HAP-1 (cell line): ENCODE measurements at places on chromosomes 3 and 15.

DNA sequence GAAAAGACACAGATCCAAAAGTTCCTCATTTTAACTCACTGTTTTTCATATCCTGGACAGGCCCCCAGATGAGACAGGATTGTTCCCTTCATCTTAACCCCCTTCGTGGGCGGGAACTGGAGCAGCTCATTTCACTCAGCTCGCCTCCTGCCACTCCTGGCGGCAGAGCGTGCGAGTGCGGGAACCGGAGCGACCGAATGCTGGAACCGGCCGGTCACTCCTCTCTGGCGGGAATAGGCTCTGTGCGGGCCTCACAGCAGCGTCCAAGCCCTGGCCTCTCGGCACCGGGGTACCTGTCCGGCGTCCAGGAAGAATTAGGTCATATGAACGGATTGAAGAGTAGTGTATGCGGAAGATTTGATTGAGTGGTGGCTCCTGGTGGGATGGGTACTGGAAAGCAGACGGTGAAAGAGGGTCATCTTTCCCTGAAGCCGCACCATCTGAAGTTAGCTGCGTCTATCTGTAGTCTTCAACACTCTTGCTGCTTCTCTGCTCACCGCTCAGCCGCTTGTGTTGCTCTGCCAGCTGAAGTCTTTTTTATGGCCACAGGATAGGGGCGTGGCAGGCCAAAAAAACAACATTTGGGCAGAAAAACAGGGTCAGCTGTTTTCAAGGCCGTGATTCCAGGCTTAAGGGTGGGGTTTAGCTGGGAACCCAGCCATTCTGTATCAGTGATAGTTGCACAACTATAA lies 42.3 kb upstream of the FXR1 start:
- no peak for DNase-seq

DNA sequence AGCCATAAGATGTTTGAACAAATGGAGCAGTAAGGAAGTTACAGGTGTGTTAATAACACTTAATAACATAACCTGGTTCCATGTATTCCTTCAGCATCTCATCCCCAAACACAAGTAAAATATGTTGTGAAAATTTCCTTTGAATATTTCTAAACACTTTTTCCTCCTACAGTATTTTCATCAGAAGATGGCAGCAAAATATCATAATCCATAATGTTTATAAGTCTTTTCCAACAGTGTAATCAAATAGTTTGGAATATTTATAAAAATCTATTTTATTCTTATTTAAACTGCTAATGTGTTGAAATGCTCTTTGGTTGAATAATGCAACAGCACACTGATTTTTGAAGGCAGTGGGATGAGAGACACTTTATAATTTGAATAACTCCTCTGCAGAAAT lies 1020.5 kb downstream of the OTOL1 start:
- no peak for DNase-seq

DNA sequence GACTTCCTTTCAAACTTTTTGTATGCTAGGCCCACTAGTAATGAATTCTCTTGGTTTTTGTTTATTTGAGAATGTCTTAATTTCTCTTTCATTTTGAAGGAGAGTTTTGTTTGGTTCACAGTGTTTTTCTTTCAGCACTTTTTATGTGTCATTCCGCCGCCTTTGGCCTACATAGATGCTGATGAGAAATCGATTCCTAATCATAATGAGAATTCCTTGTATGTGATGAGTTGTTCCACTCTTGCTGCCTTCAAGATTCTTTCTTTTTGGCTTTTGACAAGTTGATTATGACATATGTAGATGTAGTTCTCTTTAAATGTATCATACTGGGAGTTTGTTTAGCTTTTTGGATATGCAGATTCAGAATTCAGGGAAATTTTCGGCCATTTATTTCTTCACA lies 35.5 kb downstream of the CERS3 start:
- DNase-seq = no peak

- DNase-seq = no peak
Observed at GRCh38 chr3:194556086-194557056, 69.6 kb upstream of the ATP13A3 start.

GRCh38 chr3:126126811-126127431 lies 43.0 kb upstream of the SLC41A3 start:
- DNase-seq = no peak

GRCh38 chr15:94019062-94019461 lies 212.3 kb upstream of the MCTP2 start:
- no peak for DNase-seq

GRCh38 chr15:90044916-90045371 lies 43.8 kb downstream of the ZNF710 start:
- DNase-seq = no peak

DNA sequence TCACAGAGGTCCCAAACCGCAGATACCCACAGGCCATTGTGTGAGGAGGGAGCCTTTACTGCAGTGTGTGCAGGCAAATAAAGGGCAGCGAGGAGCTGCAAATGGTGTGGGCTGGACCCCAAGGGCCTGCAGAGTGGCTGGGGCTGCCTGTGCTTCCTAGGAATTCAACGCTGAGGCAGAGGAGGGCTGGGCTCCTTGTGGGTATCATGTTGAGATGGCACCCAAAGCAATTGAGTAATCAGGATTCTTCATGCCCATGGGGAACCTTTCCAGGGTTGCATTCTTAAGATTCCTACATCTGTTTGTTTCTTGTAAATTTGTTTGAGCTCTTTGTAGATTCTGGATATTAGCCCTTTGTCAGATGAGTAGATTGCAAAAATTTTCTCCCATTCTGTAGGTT lies 85.4 kb upstream of the LIPC start:
- DNase-seq = no peak

DNA sequence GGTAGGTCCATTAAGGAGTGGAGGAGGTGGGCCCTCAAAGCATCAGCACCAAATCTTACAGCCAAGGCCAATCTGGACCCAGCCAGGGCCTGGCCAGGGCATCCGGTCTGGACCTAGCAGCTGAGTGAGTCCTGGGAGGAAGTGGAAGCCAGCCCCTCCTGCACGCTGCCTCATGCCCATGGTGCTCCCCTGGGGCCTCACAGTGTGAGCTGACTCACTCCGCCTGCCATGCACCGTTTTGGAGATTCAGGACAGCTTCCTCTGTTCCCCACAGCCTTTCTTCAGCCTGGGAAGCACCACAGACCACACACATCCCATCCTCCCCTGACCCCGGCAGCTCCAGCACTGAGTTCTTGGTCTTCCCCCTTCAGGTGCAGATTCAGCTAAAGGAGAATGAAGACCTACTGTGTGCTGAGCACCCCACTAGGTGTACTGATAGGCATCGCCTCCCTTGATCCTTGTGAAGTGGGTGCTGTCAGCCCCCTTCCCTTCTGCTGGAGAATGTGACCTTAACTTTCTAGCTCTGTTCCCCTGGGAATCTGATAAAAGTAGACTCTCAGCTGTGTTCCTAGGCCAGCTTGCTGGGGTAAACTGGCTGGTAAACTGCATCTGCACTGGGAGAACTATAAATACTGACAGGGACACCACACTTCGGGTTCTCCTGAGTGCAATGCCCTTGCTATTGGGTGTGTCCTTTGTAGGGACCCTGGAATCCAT lies 36.8 kb upstream of the SEC13 start:
- no peak for DNase-seq

GRCh38 chr3:98726084-98726483 lies 37.1 kb upstream of the ST3GAL6 start:
- no peak for DNase-seq

GRCh38 chr3:189144645-189145044 lies 27.1 kb upstream of the TPRG1 start:
- no peak for DNase-seq

- DNase-seq = no peak
Observed at GRCh38 chr3:128508852-128509251, 15.9 kb upstream of the GATA2 start.

DNA sequence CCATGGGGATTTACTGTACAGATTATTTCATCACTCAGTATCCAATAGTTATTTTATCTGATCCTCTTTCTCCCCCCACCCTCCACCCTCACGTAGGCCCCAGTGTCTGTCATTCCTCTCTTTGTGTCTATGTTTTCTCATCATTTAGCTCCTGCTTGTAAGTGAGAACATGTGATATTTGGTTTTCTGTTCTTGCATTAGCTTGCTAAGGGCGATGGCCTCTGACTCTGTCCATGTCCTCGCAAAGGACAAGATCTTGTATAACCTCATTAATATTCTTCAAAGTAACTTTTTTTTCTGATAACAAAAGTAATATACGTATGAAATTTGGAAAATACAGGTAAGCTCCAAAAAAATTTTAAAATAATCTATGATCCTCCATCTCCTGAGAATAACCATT lies 67.4 kb downstream of the MAP3K13 start:
- no peak for DNase-seq

DNA sequence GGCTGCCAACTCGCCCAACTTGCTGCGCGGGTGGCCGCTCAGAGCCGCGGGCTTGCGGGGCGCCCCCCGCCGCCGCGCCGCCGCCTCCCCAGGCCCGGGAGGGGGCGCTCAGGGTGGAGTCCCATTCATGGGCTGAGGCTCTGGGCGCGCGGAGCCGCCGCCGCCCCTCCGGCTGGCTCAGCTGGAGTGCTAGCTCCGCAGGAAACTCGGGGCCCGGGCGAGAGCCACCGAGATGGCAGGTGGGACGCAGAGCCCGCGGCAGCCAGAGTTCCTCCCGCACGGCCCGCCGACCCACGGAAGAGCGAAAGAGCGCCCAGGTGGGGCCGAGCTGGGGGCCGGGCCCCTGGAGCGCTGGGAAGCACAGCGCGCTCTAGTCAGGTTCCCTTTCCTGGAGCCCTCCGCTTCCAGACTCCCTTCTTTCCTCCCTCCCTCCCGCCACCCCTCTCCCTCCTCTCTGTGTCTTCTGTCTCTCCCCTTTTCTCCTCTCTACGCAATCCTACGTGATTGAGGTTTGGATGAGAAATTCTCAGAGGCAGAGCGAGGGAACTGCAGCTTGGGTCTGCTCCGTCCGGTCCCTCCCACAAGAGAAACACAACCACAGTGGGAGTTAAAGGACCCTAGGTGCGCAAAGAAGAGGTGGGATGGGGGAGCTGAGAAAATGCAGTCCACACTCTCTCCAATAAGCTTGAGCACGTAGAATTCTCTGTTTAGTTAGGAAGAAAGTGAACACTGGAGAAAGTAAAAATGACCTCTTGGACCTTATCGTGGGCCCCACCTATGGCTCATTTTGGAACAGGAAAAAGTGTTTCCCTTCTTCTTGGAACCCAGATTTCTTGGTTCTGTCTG lies 317.3 kb downstream of the FGF12 start:
- peak; percentile 46 for DNase-seq

DNA sequence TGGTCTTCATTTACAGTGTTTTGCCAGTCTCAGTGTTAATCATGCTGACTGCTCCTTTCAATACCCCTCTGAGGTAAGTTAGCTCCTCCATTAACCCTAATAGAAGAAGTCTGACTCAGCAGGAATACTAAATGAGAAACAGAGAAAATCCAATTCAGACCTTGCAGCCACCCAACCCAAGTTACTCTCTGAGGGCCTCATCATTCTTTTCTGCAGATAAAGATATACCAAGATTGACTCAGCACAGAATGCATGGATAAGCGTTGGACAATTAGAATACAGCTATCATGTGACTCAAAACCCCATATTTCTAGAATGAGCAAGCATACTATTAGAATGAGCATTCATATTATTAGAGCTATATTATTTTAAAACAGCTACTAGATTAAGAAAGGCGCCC lies 389.1 kb upstream of the SGO1 start:
- DNase-seq = no peak

DNA sequence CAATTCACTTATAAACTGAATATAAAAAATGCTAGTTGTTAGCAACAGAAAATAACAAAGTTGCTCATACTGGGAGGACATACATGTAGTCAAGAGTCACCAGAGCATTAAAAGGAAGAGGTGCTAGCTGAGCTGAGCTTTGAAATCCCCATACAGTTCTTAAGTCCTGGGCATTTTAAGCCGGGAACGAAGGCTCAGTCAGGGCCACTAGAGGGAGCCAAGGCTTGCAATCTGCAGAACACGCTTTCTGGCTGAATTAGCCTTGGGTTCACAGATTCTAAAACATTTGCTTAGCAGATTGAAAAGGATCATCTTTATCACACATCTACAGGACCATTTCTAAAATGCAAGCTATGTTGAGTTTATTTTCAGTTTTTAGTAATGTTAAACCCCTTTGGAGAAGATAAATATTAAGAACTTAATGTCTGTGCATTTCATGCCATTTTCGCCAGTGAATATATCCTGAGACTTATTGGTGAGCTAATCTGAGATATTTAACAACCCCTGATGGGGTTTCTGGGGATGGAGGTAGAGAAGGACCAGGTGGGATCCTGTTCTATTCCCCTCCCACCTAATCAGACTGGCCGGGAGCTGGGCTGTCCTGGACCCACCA lies 26.3 kb upstream of the MNS1 start:
- DNase-seq = peak; percentile 80

DNA sequence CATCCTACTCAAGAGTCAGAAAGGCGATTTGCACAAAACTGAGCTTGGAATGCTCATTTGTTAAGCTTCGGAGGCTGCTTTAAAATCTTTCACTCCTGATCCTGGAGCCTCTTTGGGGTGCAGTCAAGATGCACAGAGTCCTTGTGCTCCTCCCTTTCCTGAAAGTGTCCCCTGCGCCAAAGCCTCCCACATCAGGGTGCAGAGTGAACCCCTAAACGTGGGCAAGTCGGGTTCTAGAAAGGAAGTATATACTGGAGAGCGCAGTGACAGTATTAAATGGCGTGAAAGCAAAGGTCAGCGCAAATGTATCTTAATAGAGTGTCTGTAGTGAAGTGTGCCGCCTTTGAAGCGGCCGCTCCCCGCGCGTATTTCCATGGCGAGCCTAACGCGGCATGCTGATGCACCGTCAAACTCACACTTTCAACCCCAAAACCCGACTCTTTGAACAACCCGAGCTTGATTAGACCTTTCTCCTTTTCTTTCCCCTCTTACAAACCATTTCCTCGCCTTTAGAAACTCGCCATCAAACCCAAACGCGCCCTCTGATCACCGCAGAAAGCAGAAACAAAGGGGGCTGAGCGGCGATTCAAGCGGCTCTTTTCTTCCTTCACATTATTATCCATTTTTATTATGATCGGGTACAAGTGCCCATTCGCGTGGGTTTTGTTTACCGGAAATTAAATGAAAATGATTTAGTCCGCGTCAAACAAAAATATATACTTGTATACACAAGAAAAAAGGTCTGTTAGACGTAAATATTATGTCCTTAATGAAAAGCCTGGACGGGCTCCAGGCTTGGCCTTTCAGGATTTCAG lies 18.3 kb downstream of the ZIC4 start:
- DNase-seq = no peak

GRCh38 chr15:47124430-47125102 lies 592.7 kb upstream of the SEMA6D start:
- no peak for DNase-seq

GRCh38 chr3:65443739-65444446 lies 594.8 kb downstream of the MAGI1 start:
- DNase-seq = peak; percentile 71
